ENCODE measurements at places on chromosomes 12 and 14. TPM values are rescaled to one million over a fixed set of nuclear protein-coding genes. Genes with fewer than 3 reads are reported as not detected.

Gene ACOT6
- polyA plus RNA-seq = not detected

Gene NINJ2
- 1.8 TPM for polyA plus RNA-seq

Gene ZDHHC22
- polyA plus RNA-seq = not detected

Gene AQP6
- polyA plus RNA-seq = not detected

Gene SYNDIG1L
- polyA plus RNA-seq = not detected

Gene KRT75
- polyA plus RNA-seq = not detected

- no peak overlapping the region for H3K4me3 ChIP-seq
- H3K27ac ChIP-seq = no peak overlapping the region
- H3K4me1 ChIP-seq = no peaks in the 10 kb centered on the region
- DNase-seq = no peak
- no peaks in the 10 kb centered on the region for H3K36me3 ChIP-seq
- H3K27me3 ChIP-seq = no peaks in the 10 kb centered on the region
Measured at GRCh38 chr12:130286741-130287440, 50.8 kb upstream of the PIWIL1 start.

- H3K27me3 ChIP-seq = no peaks in the 10 kb centered on the region
- no peaks in the 10 kb centered on the region for H3K36me3 ChIP-seq
- DNase-seq = peak; percentile 71
- no peak overlapping the region for H3K27ac ChIP-seq
- no peak overlapping the region for H3K4me3 ChIP-seq
Measured at GRCh38 chr14:86038387-86039042, 508.6 kb downstream of the FLRT2 start.

DNA sequence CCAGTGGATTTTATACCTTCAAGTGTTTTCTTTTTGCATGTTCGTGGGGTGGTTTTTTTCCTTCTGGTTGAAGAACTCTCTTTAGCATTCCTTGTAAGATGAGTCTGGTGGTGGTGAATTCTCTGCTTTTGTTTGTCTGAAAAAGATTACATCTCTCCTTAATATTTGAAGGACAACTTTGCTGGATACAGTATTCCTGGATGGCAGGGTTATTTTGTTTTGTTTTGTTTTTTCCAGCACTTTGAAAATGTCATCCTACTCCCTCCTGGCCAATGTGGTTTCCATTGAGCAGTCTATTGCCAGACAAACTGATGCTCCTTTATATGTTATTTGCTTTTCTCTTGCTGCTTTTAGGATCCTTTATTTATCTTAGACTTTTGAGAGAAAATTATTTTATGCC lies 43.2 kb upstream of the ZFP36L1 start:
- H3K27me3 ChIP-seq = no peaks in the 10 kb centered on the region
- no peak for DNase-seq
- H3K4me3 ChIP-seq = no peak overlapping the region
- no peak overlapping the region for H3K27ac ChIP-seq
- H3K4me1 ChIP-seq = peaks cover 3% of the 10 kb centered on the region

DNA sequence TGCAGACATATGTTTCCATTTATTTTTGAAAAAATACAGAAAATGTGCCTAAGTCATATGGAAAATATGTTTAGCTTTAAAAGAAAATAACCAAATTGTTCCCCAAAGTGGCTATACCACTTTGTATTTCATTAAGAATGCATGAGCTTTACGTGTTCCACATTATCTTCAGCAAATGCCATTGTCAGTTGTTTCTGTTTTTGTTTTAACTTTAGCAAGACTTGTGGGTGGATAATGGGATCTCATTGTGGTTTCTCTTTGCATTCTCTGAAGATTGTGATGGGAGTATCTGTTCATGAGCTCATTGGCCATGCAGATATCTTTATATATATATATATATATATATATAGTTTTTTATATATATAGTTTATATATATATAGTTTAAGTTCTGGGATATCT lies 181.5 kb downstream of the CCER1 start:
- H3K4me1 ChIP-seq = no peaks in the 10 kb centered on the region
- no peaks in the 10 kb centered on the region for H3K36me3 ChIP-seq
- no peak for DNase-seq
- H3K27me3 ChIP-seq = no peaks in the 10 kb centered on the region

DNA sequence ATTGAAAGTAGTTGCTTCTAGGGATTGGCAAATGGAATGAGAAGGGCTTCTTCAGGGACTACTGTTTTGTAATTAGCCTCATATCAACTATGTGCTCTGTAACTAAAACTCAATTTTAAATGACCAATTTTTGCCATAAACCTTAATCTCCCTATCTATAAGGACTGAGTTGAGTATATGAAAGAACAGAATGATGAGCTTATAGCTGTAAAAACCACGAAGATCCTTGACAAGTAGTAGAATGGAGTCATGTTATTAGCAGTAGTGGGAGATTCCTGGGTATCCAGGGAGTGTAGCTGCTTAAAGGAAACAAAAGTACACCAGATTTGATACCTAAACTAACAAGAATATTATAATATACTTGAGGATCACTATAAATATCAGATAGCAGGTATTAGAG lies 28.0 kb downstream of the LGALS3 start:
- no peak overlapping the region for H3K4me3 ChIP-seq
- H3K36me3 ChIP-seq = peaks cover 3% of the 10 kb centered on the region
- H3K27ac ChIP-seq = no peak overlapping the region
- DNase-seq = no peak
- H3K4me1 ChIP-seq = peaks cover 4% of the 10 kb centered on the region

- no peak overlapping the region for H3K4me3 ChIP-seq
- peaks cover 15% of the 10 kb centered on the region for H3K4me1 ChIP-seq
- H3K27me3 ChIP-seq = no peaks in the 10 kb centered on the region
- H3K27ac ChIP-seq = no peak overlapping the region
- H3K36me3 ChIP-seq = no peaks in the 10 kb centered on the region
Measured at GRCh38 chr14:38145142-38145541, 62.6 kb upstream of the SSTR1 start.
